HL-60 (cell line): ENCODE measurements at places on chromosomes 11 and 22.

DNA sequence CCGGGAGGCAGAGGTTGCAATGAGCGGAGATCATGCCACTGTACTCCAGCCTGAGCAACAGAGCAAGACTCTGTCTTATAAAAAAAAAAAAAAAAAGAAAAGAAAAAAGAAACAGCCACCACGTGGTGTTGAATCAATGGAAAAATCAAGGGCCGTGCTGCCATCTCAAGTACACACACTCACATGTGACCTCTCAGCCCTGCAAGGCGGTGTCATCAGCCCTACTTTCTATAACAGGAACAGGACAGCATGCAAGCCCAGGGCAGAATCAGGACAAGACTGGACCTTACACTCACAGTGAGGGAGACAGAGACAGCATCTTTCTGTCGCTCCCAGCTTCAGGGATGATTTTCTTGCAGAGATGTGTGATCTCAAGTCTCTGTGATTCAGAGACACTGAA lies 179.6 kb downstream of the MPPED1 start:
- no peak for DNase-seq

- DNase-seq: no peak
These were observed 530.5 kb upstream of the CCDC90B start for GRCh38 chr11:83816572-83817187.

DNA sequence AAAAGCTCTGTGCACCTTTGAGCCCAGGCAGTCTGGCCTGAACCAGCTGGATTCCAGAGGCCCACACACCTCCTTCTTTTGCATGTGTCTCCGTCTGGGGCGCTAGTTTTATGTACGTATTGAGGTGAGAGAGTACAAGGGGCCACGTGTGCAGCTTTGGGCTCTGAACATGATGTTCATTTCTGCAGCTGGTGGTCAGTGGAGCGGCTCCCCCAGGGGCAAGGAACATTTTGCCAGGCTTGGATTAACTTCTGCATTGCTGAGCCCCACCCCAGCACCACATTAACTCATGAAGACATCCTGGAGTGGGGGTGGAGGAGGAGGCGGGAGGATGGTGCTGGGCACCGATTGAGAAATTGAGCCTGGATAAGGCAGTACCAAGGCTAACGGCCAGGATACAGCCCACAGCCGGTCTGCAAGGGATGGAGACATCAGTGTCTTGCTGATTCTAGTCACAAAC lies 13.8 kb downstream of the USP2 start:
- peak; percentile 87 for DNase-seq

- no peak for DNase-seq
These were observed 7.7 kb upstream of the NEAT1 start for GRCh38 chr11:65414776-65415498.

GRCh38 chr22:49370627-49371301 lies 456.9 kb downstream of the BRD1 start:
- DNase-seq: no peak

DNA sequence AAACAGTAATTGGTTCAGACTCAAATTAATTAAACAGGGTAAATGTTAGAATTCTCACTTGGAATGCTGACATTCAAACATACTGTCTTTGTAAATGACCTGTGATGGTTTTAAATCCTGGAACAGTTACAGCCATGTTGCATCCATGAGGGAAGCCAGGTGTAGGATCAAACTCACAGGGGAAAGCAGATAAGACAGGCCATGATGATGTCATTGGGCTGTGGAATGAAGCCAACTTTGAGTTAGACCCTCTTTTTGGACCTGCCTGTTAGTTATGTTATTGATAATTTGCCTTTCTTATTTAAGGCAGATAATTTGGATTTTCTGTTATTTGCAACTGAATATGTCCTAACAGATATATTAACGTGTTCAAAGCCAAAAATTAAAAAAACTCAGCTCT lies 39.3 kb upstream of the ABTB2 start:
- no peak for DNase-seq

DNA sequence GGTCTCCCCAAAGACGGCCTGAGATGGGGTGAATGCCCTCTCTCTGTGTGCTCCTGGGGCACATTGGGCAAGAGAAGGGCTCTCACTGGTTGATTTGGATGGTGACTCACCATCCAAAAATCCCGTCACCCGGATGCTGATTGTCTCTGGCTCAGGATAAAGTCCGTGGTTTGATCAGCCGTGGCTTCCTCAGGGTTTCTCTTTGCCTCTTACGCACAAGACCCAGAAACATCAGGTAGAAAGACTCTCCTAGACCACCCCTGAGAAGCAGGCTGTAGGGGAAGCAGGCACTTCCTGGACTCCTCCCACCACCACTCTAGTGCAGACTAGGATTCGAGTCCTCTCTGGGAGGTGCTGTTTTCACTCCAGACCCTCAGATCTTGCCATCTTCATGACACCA lies 176.1 kb upstream of the NCAM1 start:
- no peak for DNase-seq

DNA sequence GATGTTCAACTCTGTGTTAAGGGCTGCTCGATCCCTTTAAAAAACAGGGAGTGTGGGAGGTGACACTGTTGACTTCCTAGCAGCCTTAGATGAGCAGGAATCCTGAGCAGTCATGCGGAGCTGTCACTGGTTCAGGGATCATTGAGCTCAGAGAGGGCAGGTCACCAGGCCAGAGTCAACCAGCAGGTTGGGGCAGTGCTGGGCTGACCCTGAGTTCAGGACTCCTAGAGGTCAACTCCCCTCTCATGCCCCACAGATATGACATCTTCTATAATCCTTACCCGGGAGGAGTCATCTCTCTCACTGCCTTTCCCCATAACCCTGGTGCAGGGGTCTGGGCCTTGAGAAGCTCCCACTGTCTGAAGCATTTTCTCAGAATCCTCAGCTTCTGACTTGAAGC lies 12.9 kb upstream of the WNT11 start:
- DNase-seq: no peak

DNA sequence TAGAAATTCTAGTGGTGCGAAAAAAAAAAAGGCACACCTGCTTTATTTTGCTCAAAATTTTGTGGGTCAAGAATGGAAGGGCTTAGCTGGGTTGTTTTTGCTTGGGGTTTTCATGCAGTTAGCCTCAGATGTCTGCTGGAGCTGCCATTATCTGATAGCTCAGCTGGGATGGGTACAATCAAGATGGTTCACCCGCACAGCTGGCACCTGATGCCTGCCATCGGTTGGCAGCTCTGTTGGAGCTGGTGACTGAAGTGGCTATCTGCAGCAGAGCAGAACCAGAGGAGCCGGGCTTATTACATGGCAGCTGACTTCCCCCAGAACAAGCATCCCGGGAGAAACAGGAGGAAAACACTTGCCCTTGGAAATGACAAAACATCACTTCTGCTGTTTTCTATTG lies 12.1 kb upstream of the ELFN2 start:
- DNase-seq: no peak

DNA sequence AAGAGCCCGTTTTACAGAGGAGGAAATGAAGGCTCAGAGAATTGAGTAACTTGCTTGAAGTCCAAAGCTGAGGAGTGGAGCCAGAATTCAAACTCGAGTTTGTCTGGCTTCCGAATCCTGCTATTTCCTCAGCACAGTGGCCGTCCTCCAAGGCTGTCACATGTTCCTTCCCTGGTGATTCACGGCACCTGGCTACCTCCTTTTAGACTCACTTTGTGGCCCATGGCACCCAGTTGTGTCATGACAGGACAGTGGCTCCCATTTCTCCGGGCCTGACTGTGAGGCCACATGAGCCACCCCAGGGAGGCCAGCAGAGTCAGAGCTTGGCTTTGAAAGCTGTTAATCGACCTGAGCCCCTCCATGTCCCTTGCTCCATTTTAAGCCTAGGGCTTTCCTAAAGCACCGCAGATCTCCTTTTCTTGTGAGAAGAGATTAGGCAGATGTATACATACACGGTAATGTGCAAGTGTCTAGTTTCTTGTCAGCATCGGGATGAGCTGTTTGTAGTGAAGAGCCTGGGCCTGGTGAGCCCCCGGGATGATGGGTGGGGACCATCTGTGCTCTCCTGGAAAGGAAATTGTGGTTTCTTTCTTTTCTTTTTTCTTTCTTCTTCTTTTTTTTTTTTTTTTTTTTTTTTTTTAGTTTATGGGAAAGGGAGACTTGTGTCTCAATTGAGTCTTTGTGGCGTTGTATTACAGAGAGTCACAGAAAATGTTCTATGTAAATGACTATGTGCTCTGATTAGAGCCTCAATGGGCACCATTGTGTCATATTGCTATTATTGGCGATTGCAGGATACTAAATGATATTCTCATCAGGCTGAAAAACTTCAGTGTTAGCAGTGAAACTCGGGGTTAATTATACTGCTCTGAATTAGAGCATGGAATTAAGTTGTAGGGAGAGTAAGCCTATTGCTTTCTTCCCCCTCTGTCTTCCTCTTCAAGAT lies 54.8 kb downstream of the PTPRJ start:
- no peak for DNase-seq

DNA sequence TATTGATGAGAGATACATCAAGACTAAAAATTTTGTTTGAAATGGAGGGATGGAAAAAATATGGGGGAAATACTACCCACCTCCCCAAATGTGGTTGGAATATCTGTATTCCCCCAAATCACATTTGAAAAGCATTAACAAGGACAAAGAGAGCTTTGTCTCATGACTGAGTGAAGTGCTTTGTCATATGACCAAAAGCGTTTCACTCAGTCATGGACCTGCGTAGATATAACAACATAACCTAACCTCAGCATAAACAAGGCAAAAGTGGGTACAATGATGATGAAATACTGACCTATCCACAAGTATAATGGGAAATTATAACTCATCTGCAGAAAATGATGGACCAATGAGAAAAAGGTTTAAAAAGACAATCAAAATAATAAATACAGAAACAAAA lies 418.3 kb downstream of the TBC1D22A start:
- DNase-seq: no peak

DNA sequence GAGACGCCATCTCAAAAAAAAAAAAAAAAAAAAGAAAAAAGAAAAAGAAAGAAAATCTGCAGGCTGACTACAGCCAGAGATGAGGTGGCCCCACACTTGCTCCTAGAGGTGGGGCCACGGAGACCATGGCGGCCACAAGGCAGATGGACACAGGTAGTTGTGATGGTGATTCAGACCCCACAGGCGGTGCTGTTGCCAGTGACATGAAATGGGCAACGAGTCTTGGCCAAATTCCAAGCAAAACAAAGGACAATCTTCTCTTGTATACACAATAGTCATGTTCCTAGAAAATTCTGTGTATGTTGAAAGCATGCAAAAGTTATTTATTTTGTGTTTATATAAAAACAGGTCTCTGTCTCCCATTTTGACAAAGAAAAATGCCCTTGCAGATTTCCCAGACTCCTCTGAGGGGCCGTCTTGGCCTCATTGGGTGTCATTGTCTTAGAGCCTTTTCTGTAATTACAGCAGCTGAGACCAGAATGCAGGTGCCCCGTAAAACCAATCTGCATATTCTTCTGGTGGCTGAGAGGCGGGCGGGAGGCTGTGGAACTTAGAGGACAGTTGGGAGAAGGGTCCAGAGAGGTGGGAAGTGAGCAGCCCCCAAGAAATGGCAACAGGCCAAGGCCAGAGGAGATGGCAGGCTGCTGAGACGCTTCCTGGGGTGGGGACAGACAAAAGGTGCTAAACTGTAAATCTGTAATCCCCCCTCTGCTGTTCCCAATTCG lies 22.5 kb upstream of the DAGLA start:
- DNase-seq: no peak

DNA sequence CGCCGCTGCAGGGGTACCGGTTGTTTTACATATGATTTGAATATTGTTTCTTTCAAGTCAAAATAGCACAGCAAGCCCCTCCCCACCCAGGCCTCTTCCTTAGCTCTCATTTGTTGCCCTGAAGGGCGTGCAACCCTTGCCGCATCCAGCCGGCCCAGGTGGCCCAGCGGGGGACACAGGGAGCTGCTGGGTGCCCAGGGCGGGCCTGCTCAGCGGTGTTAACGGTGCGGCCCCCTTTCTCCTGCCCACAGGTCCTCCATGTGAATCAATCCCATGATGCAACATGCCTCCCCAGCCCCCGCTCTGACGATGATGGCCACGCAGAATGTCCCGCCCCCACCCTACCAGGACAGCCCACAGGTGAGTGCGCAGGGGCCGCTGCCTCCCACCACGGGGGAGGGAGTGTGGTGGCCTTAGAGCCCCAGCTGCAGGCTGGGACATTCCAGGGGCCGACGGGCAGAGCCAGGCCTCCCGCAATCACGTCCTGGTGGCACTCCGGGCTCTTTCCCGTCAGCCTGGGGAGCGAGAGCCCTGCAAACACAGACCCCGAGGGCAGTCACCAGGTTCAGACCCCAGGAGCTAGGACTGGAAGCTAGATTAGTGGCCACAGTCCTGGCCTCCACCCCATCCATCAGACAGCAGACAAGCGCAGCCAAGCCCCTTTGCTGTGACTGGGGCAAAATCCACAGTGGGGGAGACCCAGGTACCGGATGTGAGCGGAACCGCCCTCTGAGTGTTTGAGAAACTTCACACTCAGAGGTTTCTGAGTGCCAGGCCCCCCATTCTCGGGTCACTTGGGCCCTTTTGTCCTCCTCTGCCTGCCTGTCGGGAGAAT lies 144.8 kb downstream of the FEZ1 start:
- no peak for DNase-seq

- no peak for DNase-seq
These were observed 8.3 kb downstream of the GAS2 start for GRCh38 chr11:22674470-22675439.

- DNase-seq: no peak
These were observed 48.4 kb upstream of the TSKU start for GRCh38 chr11:76734456-76735420.

DNA sequence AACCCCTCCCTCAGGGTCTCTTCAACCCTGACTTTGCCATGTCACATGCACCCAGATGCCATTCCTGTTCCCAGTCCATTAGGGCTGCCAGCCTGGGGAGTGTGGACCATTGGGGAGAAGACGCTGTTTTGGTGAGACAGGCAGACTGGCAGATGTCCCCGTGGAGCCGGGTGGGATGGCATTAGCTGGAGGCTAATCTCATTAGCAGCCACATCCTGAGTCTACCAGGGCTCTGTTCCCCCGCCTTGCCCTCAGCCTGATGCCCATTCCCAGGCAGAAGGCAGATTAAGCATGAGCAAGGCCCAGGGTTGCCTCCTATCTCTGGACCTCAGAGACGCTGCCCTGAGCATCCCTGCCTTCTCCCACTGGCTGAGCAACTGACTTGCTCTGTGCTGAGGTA lies 46.4 kb upstream of the ALX4 start:
- no peak for DNase-seq
